Pericardium fibroblast (primary cell): ENCODE measurements at places on chromosomes 2 and 18. TPM values are rescaled to one million over a fixed set of nuclear protein-coding genes. Genes with fewer than 3 reads are reported as not detected.

Gene GALNT14
- total RNA-seq, result 0.09 TPM in 1 of 2 replicates, not detected in the other

Gene EN1
- 3.6 and 5.7 TPM in 2 replicates for total RNA-seq

Gene CASP10
- 4.0 and 6.2 TPM in 2 replicates for total RNA-seq

Gene ALKAL2
- total RNA-seq, result 0.09 and 1.3 TPM in 2 replicates

Gene MYOM1
- total RNA-seq, result 1.4 and 3.0 TPM in 2 replicates

Gene MLPH
- 11.7 and 23.2 TPM in 2 replicates for total RNA-seq

Gene FOXD4L1
- not detected in 2 replicates for total RNA-seq

Gene SYT4
- not detected in 2 replicates for total RNA-seq

Gene KYNU
- not detected in 2 replicates for total RNA-seq

Gene NUP35
- total RNA-seq, result 5.4 and 7.7 TPM in 2 replicates

Gene KHK
- 0.12 TPM in 1 of 2 replicates, not detected in the other for total RNA-seq

Gene CD8A
- total RNA-seq, result not detected in 2 replicates

Gene RIT2
- not detected in 2 replicates for total RNA-seq

Gene SGO2
- total RNA-seq, result 2.3 and 4.7 TPM in 2 replicates

Gene POLE4
- total RNA-seq, result 28.7 and 63.0 TPM in 2 replicates

Gene ZNF236
- 7.6 and 17.6 TPM in 2 replicates for total RNA-seq

Gene RUFY4
- not detected in 2 replicates for total RNA-seq

Gene IL36RN
- total RNA-seq, result not detected in 2 replicates

Gene AFF3
- total RNA-seq, result 0.17 and 0.58 TPM in 2 replicates

Gene SAG
- not detected in 2 replicates for total RNA-seq

Gene MC5R
- not detected in 2 replicates for total RNA-seq

Gene MIB1
- 21.4 and 23.6 TPM in 2 replicates for total RNA-seq

Gene STPG4
- total RNA-seq, result not detected in 2 replicates

Gene CAVIN2
- total RNA-seq, result 11.5 and 108 TPM in 2 replicates

Gene HOXD12
- not detected in 2 replicates for total RNA-seq

Gene DSC3
- total RNA-seq, result 2.8 and 58.1 TPM in 2 replicates

Gene FHL2
- 78.6 and 123 TPM in 2 replicates for total RNA-seq

Gene IGFBP5
- total RNA-seq, result 25.2 and 97.9 TPM in 2 replicates

Gene SERPINB10
- 5.4 TPM in 1 of 2 replicates, not detected in the other for total RNA-seq

Gene LYPD1
- 0.09 and 0.12 TPM in 2 replicates for total RNA-seq

Gene FOSL2
- 50.0 and 56.4 TPM in 2 replicates for total RNA-seq

Gene GPR45
- total RNA-seq, result not detected in 2 replicates

Gene CABYR
- total RNA-seq, result 4.4 and 7.3 TPM in 2 replicates

Gene UGT1A5
- total RNA-seq, result not detected in 2 replicates

Gene G6PC2
- not detected in 2 replicates for total RNA-seq

Gene GPN1
- total RNA-seq, result 26.4 and 29.9 TPM in 2 replicates
